ENCODE measurements at places on chromosomes 1 and 21.

- DNase-seq: no peak
Measured at GRCh38 chr21:36135391-36136102, 668 bp downstream of the CBR3 start.

GRCh38 chr1:70528590-70529333 is 117.7 kb downstream of the CTH start:
- peak; percentile 49 for DNase-seq

GRCh38 chr1:41728403-41729202 is 190.1 kb downstream of the HIVEP3 start:
- DNase-seq: no peak

GRCh38 chr1:205676002-205676401 is 4.3 kb downstream of the SLC45A3 start:
- no peak for DNase-seq

DNA sequence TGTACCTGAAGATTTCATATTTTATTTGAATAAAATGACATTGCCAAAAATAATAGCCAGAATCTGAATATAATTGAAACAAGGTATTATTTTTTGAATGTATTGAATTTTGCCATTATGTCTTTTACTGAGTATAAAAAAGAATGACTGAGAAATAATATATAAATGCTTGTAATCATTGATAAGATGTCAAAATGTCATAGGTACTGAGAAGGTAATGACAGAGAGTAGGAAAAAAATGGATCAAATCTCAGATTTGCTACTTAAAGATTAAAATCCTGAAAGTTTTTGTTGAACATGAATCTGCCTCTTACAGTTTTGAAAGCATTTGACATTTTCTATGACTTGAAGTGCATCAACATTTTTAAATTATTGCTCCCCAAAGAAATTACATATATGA is 1069.9 kb upstream of the ADGRL4 start:
- no peak for DNase-seq

GRCh38 chr1:156402331-156403020 is 33.5 kb downstream of the RHBG start:
- DNase-seq: no peak

GRCh38 chr1:26890467-26890796 is 349 bp upstream of the GPN2 start:
- DNase-seq: no peak

DNA sequence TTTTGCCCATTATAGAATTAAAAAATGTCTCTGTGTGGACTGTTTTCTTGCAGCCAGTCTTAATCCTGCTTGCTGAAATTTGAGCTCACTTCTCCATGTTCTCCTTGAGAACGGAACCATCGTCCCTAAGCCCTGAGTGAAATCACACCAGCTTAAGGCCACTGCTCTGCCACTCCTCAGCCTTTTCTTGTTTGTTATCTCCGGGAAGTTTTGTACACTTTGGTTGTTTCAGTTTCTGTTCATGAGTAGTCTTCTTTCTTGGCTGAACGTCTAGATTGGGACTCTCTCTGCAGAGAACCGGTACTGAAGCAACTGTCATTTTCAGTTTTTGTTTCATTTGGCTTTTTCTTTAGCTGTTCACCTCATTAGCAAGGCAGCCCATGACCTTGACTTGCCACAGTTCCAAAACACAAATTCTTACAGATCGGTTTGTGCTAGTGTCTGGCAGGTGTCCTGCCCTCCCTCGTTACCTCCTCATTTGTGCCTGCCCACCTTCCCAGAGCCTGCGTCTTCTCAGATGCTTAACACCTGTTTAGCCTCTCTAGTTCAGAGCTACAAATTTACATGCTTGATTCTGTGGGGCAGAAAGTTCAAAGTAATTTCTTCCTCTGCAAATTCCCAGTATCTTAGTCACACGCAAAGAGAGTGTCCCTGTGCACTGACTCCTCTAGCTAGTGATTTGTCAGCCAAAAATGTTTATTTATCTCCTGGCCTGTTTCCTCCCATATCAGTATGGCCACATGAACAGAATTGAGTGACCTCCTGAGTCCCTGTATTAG is 12.4 kb downstream of the PSEN2 start:
- DNase-seq: no peak

GRCh38 chr1:6352138-6352563 is 41.4 kb downstream of the ACOT7 start:
- no peak for DNase-seq

Measured in NCI-H1694 treated with DMSO at 0.1 percent for 48 hours (cell line).